Stimulated activated naive CD8-positive, alpha-beta T cell treated with anti-CD3 and anti-CD28 coated beads, Interleukin-15, Interleukin-2, amounts not matched to agents 100 U/mL and 50 U/mL, for 24 hours (primary cell): ENCODE measurements at places on chromosomes 16 and 17.

DNA sequence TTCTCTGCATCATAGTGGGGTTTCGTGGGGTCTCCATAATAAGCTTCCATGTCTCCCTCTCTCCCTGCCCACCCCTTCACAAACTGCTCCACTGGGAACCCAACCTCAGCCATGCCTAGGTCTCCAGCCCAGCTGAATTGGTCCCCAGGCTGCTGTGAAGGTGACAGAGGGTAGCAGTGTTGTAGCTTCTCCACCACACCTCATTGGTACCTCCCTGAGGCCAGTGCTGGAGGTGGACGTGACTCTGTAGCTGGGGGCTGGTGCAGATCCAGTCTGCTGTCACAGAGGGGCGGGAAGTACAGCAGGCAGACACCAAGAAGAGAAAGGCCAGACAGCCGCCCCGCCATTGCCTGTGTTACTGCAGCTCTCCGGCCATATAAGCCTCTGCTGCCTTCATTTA, 82.1 kb downstream of the OR1D5 start:
- DNase-seq: no peak

DNA sequence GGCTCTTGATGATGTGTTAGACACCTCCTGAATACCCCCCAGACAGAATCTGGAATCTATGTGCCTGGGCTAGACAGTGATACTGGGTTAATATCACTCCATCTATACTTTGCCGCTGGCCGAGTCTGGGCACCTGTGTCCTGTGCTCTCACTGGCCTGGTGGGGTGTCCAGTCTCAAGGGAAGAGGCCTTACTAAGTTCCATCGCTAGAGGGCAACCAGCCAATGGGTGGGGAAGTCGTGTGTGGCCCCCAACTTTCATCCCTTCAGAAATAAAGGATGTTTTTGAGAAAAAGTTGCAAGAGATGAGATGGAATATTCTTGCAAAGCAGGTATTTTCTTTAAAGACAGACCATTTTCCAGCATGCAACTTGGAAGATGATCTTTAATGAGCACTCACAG, 1.6 kb upstream of the GLP2R start:
- DNase-seq: no peak

DNA sequence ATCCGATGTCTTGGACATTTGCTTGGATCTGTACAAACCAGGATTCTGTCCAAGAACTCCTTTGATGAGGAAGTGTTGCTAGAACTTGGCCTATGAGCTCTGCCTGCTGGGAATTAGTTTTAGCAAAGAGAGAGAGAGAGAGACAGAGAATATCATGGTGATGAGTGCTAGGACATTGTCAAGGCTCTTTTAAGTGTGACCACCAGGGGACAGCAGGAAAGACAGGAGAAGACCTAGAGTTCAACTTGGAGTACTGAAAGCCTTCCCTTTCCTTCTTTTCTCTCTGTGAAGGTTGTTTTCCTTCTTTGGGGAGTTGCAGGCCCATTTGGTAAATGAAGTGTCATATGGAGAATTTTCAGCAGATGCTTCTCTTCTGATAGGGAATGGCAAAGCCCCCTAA, 389.2 kb upstream of the HSBP1 start:
- DNase-seq: no peak

GRCh38 chr16:66699898-66700297, 3.4 kb upstream of the CMTM4 start:
- DNase-seq: no peak

GRCh38 chr16:781346-782010, 6.7 kb downstream of the RPUSD1 start:
- no peak for DNase-seq

GRCh38 chr17:10177131-10177912, 21.1 kb downstream of the GAS7 start:
- no peak for DNase-seq

DNA sequence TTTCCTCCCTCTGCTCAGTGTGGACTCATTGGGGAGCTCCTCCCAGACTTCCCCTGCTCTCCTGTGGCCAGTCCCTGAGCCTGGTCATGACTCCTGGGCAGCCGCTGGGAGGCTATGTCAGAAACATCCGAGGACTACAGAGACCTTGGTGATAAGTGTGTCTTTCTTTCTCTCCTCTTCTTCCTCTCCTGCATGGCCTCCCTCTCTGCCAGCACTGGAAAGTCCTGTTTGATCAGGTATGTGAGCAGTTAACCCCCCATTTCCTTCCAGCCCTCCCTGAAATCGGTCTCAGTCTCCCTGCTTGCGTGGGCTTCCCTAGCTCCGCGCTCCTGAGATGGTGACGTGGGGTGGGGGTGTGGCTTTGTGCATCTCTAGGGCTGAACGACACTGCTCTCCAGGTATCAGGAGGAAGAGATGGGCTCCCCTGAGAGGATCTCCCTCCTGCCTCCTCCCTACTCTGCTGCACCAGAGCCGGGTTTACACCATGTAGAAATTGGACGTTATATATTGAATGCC, 2.1 kb downstream of the RHBDL3 start:
- no peak for DNase-seq

GRCh38 chr17:19461116-19461515, 50.1 kb downstream of the RNF112 start:
- no peak for DNase-seq

GRCh38 chr16:88784074-88784855, 755 bp downstream of the PIEZO1 start:
- peak; percentile 66 for DNase-seq

DNA sequence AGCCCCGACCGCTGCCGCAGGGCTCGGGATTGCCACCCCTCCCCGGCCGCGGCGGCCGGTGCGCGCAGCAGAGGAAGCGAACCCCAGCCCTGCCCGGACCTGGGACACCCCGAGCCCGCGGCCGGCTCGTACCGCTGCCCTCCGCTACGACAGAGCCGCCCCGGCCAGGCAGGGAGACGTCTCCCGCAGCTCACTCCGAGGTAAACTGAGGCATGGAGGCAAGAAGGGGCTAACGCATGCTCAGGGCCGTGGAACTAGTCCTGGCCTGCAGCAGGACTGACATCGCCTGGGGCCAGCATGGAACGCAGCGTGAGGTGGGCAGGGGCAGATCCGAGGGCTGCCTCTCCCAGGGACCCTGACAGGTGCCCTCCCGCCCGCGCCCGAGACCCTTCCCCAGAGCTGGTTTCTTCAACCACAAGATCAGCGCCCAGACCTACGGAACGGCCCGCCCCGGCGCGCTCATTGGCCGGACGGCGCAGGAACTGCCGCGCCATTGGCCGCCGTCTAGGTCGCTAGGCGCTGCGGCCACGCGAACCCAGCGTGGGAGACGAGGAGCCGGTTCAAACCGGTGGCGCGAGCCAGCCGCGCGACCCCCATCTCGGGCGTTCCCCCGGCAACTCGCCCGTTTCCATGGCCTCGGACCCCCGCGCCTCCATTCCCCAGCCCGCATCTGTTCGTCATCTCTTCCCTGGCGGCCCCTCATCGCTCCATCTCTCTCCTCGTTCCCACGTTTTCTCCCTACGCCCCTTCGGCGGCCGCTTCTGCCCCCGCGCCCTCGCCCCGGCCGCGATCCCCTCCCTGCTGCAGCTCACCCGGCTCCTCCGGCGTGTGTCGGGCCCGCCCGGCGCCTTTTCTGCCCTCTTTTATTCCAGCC, at the start of gene SLC43A2:
Gene SLC43A2 (minus strand): TSS at position 853 of the 874 bp plus-strand sequence. CDS start 960 bp downstream, outside the sequence.
- peak; percentile 85 for DNase-seq

DNA sequence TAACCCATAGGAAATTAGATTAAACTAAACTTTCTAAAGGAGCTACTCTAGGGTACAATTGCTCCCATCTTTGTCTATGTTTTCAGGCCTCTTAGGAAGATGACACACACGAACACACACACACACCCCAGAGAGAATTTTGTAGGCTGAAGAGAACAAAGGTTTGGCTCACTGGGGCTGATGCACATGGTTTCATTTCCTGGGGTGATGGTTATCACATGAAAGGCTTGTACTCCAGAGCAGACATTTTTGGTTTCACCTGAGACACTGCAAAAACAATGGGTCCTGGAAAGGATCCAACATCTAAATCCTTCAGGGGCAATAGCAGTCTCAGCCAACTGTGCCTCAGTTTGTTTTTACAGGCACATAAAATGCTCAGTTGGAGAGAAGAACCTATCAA, 62.8 kb downstream of the GRB7 start:
- DNase-seq: peak; percentile 48

- DNase-seq: peak; percentile 80
Observed at GRCh38 chr16:610513-611381, 20.0 kb upstream of the WFIKKN1 start.

DNA sequence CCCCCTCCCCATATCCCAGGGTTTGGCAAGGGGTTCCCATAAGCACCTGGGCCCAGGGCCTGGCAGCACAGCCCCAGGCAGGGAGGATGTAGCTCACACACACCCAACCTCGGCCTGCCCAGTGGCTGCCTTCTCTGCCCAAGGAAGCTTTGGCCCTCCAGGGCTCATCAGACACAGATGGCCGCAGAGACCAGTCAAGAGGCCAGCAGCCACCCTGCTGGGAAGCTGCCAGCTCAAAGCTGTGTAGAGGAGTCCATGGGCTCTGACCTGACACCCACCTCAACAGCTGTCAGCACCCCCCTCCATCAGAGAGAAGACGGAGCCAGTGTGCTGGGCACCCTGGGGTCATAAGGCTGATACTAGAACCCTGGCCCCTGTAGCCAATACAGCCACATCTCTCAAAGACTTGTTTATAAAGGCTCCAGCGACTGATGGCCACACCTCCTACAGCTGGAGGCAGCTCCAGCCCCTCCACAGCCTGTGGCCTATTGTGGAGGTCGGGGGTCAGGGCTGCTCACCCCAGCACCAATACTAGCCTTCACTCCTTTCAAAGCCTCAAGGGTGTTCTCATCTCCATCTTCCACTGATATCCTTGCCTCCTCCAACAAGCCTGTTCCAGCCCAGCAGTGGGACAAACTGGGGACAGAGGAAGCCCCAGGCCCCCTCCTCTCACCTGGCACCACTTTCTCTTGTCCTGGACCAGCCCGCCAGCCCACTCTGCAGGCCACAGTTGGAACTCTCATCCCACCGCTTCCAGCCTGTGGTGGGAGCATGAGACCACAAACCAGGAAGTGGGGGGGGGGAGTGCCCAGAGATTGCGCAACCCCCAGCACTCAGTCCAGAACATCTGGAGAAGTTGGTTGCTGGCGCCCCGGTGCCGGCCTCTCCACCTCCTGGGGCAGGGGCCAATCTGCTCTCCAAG, 2.2 kb upstream of the MPG start:
- no peak for DNase-seq

- peak; percentile 96 for DNase-seq
Observed at GRCh38 chr16:67968400-67969253, at the start of gene SLC12A4. TSS of gene SLC12A4 (minus strand) at chr16:67968637. CDS start at chr16:67968553, 84 bp downstream.

- DNase-seq: no peak
Observed at GRCh38 chr17:6512552-6512951, 43.8 kb downstream of the PITPNM3 start.

DNA sequence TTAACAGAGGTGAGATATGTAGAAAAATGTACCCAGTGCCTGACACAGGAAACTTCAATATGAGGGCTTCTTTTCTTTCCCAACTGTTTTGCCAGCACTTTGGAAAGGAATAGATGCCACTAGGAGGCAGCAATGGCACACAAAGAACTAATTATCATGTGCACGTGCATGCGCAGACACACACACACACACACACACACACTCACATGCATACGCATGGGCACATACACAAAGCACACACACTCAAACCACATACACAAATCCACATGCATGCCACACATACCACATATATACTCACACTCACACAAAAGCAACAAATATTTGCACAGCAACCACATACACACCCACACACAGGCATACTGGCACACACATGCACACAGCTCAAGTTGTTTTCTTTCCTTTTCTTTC, 8.8 kb upstream of the CEP112 start:
- DNase-seq: peak; percentile 34

- DNase-seq: peak; percentile 19
Observed at GRCh38 chr17:35368081-35368830, 5.2 kb downstream of the SLFN11 start.

- no peak for DNase-seq
Observed at GRCh38 chr17:7467498-7467897, 11.9 kb downstream of the ZBTB4 start.

DNA sequence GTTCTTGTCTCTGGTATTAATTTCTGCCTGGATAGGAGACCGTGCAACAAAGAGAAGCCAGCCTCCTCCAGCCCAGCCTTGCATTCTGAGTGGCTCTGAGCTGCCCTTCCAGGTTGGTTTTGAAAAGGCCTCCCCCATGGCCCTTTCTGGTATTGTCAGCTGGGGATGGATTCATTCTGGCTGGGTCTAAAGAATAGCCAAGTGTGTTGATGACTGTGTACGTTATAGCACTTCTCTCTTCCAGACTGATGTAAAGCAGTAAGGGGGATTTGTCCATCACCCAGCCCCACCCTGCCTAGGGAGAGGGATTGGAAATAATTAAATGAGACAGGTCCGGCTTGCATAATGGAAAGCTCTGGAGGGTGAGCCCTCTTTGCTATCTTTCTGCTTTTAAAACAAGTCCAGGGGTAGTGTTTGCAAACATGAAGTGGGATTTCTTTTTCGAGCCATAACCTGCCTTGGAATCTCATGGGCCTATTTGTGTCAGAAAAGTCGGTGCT, 146.4 kb downstream of the MSI2 start:
- no peak for DNase-seq

- no peak for DNase-seq
Observed at GRCh38 chr16:3854750-3855541, 25.6 kb downstream of the CREBBP start.

DNA sequence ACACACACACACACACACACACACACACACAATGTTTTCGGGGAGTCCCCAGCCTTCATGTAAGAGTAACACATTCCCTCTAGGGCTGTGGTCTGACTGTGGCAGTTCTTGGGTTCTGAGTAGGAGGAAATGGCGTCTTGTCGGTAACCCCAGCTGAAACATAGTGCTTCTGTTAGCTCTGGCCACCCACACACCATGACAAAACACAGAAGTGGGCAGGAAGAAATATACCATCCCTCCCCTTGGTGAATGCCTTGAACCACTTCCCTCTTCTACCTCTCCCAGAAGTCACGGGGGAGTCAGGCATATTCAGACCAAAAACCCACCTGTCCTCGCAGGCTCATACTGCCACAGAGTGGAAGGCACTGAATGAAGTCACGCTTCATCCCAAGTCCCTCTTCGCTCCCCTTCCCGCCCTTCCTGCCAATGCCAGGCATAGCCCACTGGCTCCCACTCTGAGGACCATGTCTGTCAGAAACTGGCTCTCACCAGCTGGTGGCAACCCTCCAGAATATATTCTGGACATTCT, 11.5 kb downstream of the SLC35B1 start:
- peak; percentile 75 for DNase-seq

DNA sequence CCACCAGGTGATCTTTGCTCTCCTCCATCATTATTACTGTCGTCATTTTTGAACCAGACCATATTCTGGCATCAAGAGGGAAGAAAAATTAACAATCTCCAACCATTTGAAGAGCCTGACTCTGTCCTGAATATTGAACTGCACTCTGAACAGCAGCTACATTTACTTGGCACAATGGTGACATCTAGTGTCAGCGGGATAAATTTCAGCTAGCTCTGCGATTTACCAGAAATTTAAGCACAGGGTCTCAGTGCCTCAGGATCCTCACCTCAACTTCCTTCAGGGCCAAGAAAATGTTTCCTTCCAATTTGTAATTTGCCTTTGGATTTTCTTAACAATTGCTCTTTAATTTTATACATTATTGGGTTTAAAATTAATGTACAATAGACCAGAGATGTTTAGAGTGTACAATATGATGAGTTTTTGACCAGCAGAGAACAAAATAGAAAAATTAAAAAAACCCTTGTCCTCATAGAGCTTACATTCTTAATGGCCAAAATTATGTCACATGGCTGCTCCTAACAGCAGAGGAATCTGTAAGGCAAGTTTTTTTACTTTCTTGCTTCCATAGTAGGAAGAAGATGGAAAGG, 10.7 kb upstream of the ZNF19 start:
- peak; percentile 37 for DNase-seq

GRCh38 chr17:15106540-15106939, 158.6 kb downstream of the PMP22 start:
- DNase-seq: no peak

GRCh38 chr16:50280932-50281331, 14.6 kb downstream of the ADCY7 start:
- DNase-seq: no peak
